ENCODE measurements at places on chromosomes 2 and 18. TPM values are rescaled to one million over a fixed set of nuclear protein-coding genes. Genes with fewer than 3 reads are reported as not detected.

GRCh38 chr18:77055429-77056300 is 76.9 kb downstream of the MBP start:
- peak; percentile 25 for DNase-seq

Gene KLHL29
- total RNA-seq, result 3.3 TPM

DNA sequence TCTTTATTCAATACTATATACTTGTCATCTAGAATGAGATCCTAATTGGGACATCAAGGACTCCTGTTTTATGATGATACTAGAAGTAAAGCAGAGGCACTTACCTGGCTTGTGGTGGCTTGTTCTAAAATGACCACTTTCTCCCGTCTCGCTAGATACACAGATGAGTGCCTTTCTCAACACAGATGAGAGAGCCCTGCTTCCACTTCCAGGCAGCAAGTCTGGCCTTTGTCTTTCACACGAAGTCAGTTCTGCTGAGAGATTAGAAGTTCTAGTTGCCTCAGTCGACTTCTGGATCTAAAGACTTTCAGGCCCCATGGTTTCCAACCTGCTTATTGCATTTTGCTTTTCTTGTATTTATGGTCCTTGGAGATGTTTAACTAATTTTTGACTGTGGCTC is 70.3 kb downstream of the PPP1R1C start:
- DNase-seq, result no peak

Gene DSEL
- 157 TPM for total RNA-seq

Gene MARCHF4
- 1.5 TPM for total RNA-seq

Gene PXDN
- 324 TPM for total RNA-seq

GRCh38 chr2:20583425-20583881 is 67.4 kb downstream of the HS1BP3 start:
- no peak for DNase-seq

- no peak for DNase-seq
Measured at GRCh38 chr2:213187386-213187785, 36.0 kb upstream of the IKZF2 start.

DNA sequence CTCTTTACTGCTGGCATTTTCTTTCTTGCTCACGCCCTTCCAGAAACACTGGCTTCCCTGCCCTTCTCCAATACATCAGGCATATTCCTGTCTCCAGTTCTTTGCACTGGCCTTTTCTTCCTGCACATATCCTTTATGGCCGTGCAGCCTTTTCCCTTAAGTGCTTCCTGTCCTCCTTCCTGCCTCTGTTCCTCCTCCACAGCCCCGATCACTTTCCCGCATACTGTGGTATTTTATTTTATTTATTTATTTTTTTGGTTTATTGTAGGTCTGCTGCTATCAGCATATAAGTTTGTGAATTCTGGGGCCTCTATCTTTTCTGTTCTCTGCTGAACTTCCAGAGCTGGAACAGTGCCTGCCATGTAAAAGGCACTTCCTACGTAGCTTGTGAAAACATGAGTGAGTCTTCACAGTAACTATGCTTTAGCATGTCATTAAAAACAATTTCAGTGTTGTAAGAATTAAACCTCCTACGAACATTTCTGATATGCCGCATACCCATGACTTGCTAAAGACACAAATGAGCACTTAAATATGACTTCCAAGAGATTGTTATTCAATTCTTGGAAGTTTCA is 289.1 kb downstream of the TRIB2 start:
- peak; percentile 30 for DNase-seq

GRCh38 chr18:50218432-50219197 is 23.7 kb upstream of the MYO5B start:
- no peak for DNase-seq

- DNase-seq, result peak; percentile 60
Measured at GRCh38 chr2:72198532-72199241, 51.0 kb upstream of the CYP26B1 start.

DNA sequence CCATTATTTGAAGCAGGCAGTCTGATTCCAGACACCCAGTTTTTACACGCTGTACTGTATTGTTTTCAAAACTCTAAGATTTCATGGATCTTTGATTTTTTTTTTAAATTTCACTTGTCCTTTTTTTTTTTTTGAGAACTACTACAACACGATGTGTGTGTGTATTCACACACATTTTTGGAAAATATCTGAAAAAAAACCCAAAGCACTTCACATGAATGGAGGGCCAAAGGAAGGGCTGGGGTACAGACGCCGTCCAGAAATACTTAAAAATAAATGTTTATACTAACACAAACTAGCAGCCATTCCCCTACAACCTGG is 314 bp upstream of the SSB start:
- DNase-seq, result no peak

GRCh38 chr2:46130511-46130910 is 166.7 kb upstream of the EPAS1 start:
- DNase-seq, result no peak

Gene CCDC85A
- 0.29 TPM for total RNA-seq

GRCh38 chr2:71129902-71130151 is 202 bp downstream of the MCEE start:
- peak; percentile 83 for DNase-seq

Gene ANKRD62
- total RNA-seq, result not detected

Gene PRR30
- total RNA-seq, result not detected

Gene MALL
- 4.4 TPM for total RNA-seq

- no peak for DNase-seq
Measured at GRCh38 chr18:42475157-42475556, 520.1 kb downstream of the PIK3C3 start.

Gene IL36B
- not detected for total RNA-seq

DNA sequence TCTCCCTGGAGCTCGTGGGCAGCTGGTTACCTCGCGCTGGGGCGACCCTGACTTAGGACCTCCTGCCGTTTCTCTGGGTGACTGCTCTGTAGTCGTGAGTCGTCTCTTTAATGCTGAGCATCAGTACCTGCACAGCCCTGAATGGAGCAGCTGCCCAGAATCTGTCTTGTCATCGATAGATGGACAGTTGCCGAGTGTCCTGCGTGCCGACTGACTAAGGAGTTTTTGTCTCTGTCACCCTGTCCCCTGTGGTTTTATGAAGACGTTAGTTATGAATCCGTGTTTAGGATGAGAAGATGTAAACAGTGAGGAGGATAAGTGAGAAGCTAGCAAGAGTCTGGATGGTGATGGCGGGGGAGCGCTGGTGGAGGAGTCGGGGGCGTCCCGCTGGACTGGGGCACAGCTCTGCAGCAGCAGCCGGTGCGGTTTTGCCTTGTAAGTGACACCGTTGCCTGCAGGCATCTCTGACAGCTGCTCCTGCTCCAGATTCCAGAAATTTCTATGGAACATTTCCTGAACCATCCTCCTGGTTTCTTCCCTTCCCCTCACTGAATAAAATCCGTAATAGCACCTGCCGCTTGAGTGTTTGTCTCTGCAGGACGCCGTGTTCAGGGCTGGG is 13.3 kb downstream of the AGAP1 start:
- DNase-seq, result no peak

Gene STPG4
- total RNA-seq, result 0.72 TPM

DNA sequence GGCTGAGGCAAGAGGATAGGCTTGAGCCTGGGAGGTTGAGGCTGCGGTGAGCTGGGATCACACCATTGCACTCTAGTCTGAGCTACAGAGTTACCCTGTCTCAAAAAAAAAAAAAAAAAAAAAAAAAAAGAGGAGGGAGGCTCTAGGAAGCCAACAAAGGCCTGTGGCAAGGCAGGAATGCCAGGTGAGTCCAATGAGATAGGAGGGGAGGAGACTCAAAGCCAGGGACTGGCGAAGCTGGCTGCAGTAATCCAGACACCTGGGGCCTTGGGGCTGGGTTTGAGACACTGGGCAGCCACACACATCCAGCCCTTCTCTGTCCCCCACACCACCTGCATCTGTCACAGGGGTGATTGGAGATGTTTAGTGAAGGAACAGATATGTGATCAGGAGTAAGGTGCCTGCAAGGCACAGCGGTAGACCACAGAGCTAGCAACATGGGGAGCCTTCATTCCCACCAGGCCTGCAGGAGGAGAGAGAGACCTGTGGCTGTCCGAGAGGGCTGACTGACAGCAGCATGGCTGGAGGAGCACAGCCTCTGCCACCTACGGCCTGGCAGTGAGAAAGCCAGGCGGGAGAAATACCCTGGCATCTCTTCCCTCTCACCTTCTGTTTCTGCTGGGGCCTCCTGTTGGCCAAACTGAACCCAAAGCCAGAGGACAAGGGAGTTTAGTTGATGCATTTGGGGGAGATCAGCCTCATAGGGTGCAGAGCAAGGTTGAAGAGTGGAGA is 9.5 kb downstream of the CHPF start:
- no peak for DNase-seq

Gene M1AP
- under 0.01 TPM for total RNA-seq

Gene MEP1B
- not detected for total RNA-seq

DNA sequence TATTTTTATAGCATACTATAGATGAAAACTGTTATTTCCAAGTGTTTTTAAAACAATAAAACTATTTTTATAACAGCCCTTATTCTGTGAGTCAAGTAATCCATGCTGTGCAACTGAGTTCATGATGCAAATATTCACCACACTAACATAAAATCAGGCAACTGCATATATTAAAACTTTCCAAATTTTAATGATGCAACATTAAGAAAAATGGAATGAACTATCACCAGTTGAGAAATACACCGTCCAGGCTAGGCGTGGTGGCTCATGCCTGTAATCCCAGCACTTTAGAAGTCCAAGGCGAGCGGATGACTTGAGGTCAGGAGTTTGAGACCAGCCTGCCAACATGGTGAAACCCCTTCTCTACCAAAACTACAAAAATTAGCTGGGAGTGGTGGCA is 114.5 kb downstream of the CDH2 start:
- DNase-seq, result peak; percentile 32

GRCh38 chr2:186617148-186617547 is 27.3 kb downstream of the ITGAV start:
- DNase-seq, result no peak

- no peak for DNase-seq
Measured at GRCh38 chr2:157320409-157320808, 5.2 kb downstream of the ERMN start.

DNA sequence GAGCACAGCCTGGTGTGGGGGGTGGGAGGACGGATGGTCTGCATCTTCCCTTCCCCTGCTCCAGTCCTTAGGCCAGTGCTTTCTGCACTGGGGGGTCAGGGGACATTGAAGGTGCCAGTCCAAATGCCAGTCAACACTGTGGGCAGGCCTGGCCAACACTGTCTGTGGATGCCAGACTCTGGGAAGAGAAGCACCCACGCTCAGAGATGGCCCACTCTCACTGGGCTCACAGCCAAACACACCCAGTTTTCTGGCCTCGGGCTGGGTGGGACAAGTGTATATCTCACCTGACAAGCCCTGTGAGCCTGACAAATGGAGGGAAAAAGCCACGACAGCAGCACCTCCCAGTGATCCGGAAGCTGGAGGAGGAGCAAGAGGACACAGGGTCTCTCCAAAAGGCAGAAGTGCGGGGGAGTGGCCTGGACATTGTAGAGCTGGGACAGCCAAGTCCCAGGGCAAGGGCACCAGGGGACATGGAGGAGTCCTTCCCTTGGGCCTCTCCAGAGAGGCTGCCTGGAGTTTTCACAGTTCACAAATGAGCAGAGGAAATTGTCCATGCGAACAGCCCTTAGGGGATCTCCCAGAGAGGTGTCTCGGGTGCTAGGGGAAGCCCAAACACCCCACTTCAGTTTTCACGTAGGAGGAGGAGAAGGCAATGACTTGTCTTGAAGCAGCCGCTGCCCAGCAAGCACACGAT is 79.3 kb downstream of the SDC1 start:
- DNase-seq, result no peak

GRCh38 chr18:78721238-78721875 is 258.3 kb upstream of the SALL3 start:
- DNase-seq, result no peak

- no peak for DNase-seq
Measured at GRCh38 chr2:150938527-150938926, 323.1 kb downstream of the RBM43 start.

Gene CFAP210
- 0.36 TPM for total RNA-seq

- DNase-seq, result no peak
Measured at GRCh38 chr2:78999406-78999805, 26.1 kb upstream of the REG3G start.

All from osteoblast (primary cell).